SJSA1 (cell line): ENCODE measurements at places on chromosomes 7 and 10. TPM values are rescaled to one million over a fixed set of nuclear protein-coding genes. Genes with fewer than 3 reads are reported as not detected.

CEP55 gene
- 149 and 198 TPM in 2 replicates for total RNA-seq

TWIST1 gene
- 49.5 and 76.2 TPM in 2 replicates for total RNA-seq

NEUROD6 gene
- not detected in 2 replicates for total RNA-seq

FOXI2 gene
- not detected in 2 replicates for total RNA-seq

FZD8 gene
- 15.7 and 15.9 TPM in 2 replicates for total RNA-seq

CALML3 gene
- total RNA-seq: not detected in 2 replicates

DNA sequence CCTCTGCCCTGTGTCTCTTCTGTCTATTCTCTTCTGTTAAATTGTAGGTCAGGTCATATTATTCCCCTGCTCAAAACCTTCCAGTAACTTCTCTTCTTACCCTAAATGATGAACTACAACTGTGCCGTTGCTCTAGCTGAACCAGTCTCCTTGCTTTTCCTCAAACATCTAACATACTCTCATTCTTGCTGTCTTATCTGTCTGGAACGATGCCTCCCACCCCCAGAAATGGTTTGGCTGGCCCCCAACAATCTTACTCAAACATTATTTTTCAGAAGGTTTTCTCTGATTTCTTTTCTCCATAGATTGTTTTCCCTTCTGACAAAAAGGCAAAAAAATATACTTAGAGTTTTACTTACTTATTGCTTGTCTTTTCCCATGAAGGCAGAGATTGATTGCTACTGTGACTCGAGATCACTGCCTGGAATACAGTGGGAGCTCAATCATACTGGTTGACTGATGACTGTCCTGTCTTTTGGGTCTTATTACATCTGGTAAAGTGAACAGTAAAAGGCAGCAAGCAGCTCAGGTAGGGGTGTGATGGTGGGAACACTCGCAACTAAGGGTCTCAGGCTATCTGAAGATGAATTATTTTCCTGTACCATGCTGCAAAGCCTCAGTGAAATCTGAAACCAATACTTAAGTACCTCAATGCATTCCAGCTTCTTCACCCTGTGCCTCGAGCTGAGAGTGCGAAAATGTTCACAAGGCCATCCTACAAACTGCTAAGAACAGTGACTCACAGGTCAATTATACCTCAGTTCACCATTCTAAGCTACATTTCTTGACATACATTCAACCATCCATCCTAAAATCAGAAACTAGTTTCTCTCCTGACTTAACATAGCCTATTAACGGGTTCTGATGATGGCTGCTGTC is 67.6 kb downstream of the DNMBP start:
- H3K36me3 ChIP-seq: peaks cover 35% of the 10 kb centered on the region
- peaks cover 46% of the 10 kb centered on the region for H3K4me1 ChIP-seq
- no peak overlapping the region for H3K4me3 ChIP-seq
- H3K27me3 ChIP-seq: no peaks in the 10 kb centered on the region
- H3K27ac ChIP-seq: no peak overlapping the region

- no peaks in the 10 kb centered on the region for H3K36me3 ChIP-seq
- no peak overlapping the region for H3K4me3 ChIP-seq
- no peak for DNase-seq
- H3K4me1 ChIP-seq: no peaks in the 10 kb centered on the region
- no peak overlapping the region for H3K27ac ChIP-seq
These were observed 167.7 kb downstream of the NSUN6 start for GRCh38 chr10:18483516-18484186.

DNA sequence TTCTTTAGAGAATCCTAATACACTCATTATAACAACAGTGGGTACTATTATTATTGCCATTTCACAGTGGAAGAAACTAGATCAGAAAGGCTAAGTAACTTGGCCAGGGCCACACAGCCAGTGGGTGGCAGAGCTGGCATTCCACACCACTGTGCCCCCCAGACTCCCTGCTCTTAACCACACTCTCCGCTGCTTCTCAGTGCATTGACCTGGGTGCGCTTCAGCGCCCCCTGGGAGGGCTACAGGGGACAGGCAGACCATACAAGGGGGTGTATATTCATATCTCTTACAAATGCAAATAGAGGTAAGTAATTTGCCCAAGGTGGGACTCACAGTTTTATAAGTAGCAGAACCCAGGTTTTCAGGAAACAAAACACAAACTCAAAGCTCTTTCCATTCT is 77.0 kb upstream of the NMT2 start:
- 0 out of 2 replicates have a peak, but pooled peaks cover 2% of the 10 kb centered on the region for H3K27me3 ChIP-seq
- no peak overlapping the region for H3K4me3 ChIP-seq
- no peak for DNase-seq
- no peak overlapping the region for H3K27ac ChIP-seq

GRCh38 chr7:131326576-131326975 is 1.1 kb upstream of the MKLN1 start:
- H3K36me3 ChIP-seq: peaks cover 21% of the 10 kb centered on the region
- peak overlapping the region; percentile 92 for H3K4me3 ChIP-seq
- DNase-seq: no peak
- peak overlapping the region; percentile 92 for H3K27ac ChIP-seq
- no peaks in the 10 kb centered on the region for H3K27me3 ChIP-seq
- peaks cover 20% of the 10 kb centered on the region for H3K4me1 ChIP-seq

- no peaks in the 10 kb centered on the region for H3K27me3 ChIP-seq
- H3K4me3 ChIP-seq: no peak overlapping the region
- H3K27ac ChIP-seq: no peak overlapping the region
- peaks cover 65% of the 10 kb centered on the region for H3K36me3 ChIP-seq
These were observed 14.3 kb upstream of the DAGLB start for GRCh38 chr7:6461946-6462550.

GRCh38 chr10:94006591-94007550 is 13.1 kb downstream of the PLCE1 start:
- peaks cover 23% of the 10 kb centered on the region for H3K4me1 ChIP-seq
- H3K27me3 ChIP-seq: no peaks in the 10 kb centered on the region
- H3K36me3 ChIP-seq: peaks cover 11% of the 10 kb centered on the region; the same call in 1 of the 2 replicates

DNA sequence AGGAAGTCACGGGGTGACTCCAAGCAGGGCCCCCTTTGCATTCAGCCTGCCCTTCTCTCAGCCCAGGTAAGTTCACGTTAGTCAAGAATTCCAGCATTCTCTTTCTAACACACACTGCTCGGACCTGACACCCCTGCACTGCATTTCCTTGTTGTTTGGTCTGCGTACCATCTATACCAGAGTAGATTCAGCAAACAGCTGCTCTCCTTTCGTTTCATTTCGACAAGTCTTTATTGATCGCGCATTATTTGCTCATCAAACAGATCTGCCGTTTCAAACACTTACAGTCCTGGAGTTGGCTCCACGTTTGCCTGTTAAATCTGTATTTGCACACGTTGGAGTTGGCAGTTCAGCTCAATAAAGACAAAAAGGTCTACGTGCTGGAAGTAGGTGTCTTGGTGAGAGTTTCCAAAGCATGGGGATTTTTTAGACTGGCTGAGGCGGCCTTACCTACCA is 495.1 kb downstream of the RPS24 start:
- DNase-seq: no peak
- H3K4me1 ChIP-seq: peaks cover 7% of the 10 kb centered on the region
- no peak overlapping the region for H3K27ac ChIP-seq
- no peaks in the 10 kb centered on the region for H3K36me3 ChIP-seq
- H3K27me3 ChIP-seq: no peaks in the 10 kb centered on the region

GRCh38 chr10:89189211-89189734 is 17.8 kb downstream of the CH25H start:
- H3K36me3 ChIP-seq: no peaks in the 10 kb centered on the region
- no peak overlapping the region for H3K4me3 ChIP-seq
- H3K27me3 ChIP-seq: no peaks in the 10 kb centered on the region
- H3K27ac ChIP-seq: no peak overlapping the region
- no peak for DNase-seq

- peak; percentile 62 for DNase-seq
- no peaks in the 10 kb centered on the region for H3K27me3 ChIP-seq
- no peak overlapping the region for H3K27ac ChIP-seq
- H3K4me1 ChIP-seq: peaks cover 13% of the 10 kb centered on the region
These were observed 639 bp downstream of the TSPAN13 start for GRCh38 chr7:16753932-16754855.

DNA sequence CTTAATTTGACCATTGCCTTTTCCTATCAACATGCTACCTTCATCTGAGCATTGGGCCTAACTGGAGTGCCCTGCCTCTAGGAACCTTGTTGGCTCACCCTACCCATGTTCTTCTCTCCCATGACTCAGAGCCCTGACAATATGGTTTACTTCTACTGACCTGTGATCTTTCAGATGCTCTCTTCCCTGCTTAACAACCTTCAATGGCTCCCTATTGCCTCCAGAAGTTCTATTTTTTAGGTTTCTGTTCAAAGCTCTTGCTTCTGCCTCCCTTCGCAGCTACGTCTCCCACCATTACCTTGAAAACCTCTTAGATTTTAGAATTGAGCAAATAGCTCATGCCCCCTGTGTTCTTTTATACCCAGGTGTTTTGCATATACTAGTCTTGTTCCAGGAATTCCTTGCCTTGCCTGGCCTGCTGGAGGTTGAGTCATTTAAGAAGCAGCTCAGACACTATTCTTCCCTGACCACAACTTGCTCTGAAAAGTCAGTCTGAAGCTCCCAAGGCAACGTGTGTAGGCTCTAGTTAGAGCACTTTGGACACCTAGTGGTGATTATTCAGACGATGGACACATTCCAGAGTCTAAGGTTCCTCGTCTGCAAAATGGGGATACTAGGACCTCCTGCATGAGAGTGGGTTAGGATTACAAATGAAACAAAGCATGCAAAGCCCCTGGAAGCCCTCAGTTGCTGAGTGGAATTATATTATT is 64.4 kb upstream of the EMX2 start:
- H3K27ac ChIP-seq: no peak overlapping the region
- H3K27me3 ChIP-seq: no peaks in the 10 kb centered on the region
- H3K4me1 ChIP-seq: no peaks in the 10 kb centered on the region
- no peak for DNase-seq
- no peaks in the 10 kb centered on the region for H3K36me3 ChIP-seq

GRCh38 chr7:106744563-106745091 is 83.7 kb upstream of the CCDC71L start:
- H3K27me3 ChIP-seq: no peaks in the 10 kb centered on the region
- H3K36me3 ChIP-seq: peaks cover 9% of the 10 kb centered on the region
- peaks cover 9% of the 10 kb centered on the region for H3K4me1 ChIP-seq

DNA sequence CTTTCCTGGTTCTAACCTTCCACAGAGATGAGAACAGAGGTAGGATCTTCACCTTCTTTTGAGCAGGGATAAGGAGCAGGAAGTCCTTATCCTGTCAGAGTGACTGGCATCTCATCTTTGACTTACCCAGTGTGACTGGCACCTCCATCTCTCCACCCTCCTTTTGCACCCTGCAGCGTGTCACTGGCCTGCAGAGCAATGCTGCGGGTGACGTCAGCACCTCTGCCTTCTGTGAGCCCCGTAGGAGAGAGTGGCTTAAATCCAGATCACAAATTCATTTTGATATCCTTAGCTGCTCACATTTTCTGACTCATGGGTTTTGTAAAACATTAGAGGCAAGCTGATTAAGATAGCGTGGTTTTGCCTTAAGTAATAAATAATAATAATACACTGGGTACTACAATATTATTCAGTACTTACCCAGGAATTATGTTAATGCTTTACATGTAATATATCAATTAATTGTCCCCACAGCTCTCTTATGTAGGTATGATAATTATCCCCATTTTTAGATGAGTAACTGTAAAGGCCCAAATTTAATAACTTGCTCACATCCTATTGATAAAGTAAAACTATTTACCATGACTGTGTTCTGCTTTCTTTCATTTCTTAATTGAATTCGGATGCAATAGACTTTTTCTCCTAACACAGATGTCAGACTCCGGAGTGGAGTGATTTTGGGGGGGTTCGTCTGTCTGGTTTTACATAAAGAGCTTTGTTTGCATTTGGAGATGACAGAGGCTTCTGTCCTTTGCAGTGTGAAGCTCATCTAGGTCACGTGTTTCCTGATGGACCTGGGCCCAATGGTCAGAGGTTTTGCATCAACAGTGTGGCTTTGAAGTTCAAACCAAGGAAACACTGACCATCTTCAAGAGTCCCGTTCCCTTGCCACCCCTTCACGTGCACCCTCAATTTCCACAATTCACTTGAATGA is 24.9 kb downstream of the MSRB2 start:
- peaks cover 3% of the 10 kb centered on the region; the same call in 1 of the 2 replicates for H3K36me3 ChIP-seq
- no peak overlapping the region for H3K4me3 ChIP-seq
- DNase-seq: no peak
- H3K27ac ChIP-seq: no peak overlapping the region
- no peaks in the 10 kb centered on the region for H3K27me3 ChIP-seq

- peak; percentile 73 for DNase-seq
- peaks cover 5% of the 10 kb centered on the region; the same call in 1 of the 2 replicates for H3K4me1 ChIP-seq
- no peaks in the 10 kb centered on the region for H3K27me3 ChIP-seq
- H3K36me3 ChIP-seq: no peaks in the 10 kb centered on the region
- H3K27ac ChIP-seq: peak overlapping the region; percentile 89
- peak overlapping the region; percentile 36 for H3K4me3 ChIP-seq
These were observed 134.5 kb downstream of the NRBF2 start for GRCh38 chr10:63267414-63268148.

- H3K36me3 ChIP-seq: peaks cover 4% of the 10 kb centered on the region
- H3K4me1 ChIP-seq: peaks cover 8% of the 10 kb centered on the region
- no peak overlapping the region for H3K4me3 ChIP-seq
These were observed 1.2 kb downstream of the ZNF33B start for GRCh38 chr10:42637142-42637541.

GRCh38 chr7:75601539-75601938 is 109.4 kb downstream of the SPDYE5 start:
- no peak overlapping the region for H3K27ac ChIP-seq
- DNase-seq: no peak
- no peak overlapping the region for H3K4me3 ChIP-seq

DNA sequence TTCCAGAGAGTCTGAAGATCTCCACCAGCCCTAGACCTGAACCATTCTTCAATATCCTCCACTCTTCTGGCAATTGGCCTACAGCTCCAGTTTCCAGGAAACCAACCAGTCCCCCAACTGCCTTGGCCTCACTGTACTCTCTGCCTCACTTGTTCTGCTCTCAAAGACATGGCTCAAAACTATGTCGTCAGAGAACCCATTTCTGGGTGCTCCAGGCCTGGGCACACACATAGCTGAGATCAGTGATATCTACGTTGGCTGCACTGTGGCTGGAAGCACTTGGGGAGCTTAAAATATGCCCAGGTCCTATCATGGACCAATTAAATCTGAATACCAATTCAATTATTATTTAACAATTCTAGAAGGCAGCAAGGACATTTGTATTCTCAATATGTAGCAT is 93.1 kb downstream of the COBL start:
- H3K4me3 ChIP-seq: no peak overlapping the region
- no peak for DNase-seq
- H3K36me3 ChIP-seq: no peaks in the 10 kb centered on the region
- H3K4me1 ChIP-seq: no peaks in the 10 kb centered on the region

- H3K4me3 ChIP-seq: no peak overlapping the region
- H3K36me3 ChIP-seq: 0 out of 2 replicates have a peak, but pooled peaks cover 3% of the 10 kb centered on the region
- no peak overlapping the region for H3K27ac ChIP-seq
These were observed 115.3 kb downstream of the HIBADH start for GRCh38 chr7:27547401-27547800.

DNA sequence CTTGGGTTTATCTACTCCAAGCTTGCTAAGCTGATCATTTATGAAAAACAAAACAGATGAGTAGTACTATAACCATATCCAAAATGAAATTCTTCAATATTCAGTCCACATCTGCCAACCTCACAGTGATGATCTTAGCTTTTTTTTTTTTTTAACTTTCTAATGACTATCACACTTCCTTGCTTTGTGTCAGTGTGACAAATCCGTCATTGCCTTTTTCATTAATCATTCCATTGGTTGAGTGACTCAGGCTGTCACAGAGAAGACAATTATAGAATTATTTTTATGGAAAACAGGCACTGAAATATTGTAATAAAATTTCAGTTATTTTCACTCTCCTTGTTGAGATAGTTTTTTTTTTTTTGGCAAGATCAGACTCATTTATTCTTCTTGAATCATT is 70.7 kb downstream of the CPVL start:
- no peaks in the 10 kb centered on the region for H3K36me3 ChIP-seq
- no peak for DNase-seq
- H3K27ac ChIP-seq: no peak overlapping the region
- no peak overlapping the region for H3K4me3 ChIP-seq
- peaks cover 13% of the 10 kb centered on the region for H3K27me3 ChIP-seq
